ENCODE measurements at places on chromosomes 6 and 20.

GRCh38 chr20:45456632-45457031 lies 12.9 kb upstream of the WFDC2 start:
- DNase-seq = no peak

GRCh38 chr6:64831680-64832079 lies 875.3 kb downstream of the EYS start:
- DNase-seq = no peak

DNA sequence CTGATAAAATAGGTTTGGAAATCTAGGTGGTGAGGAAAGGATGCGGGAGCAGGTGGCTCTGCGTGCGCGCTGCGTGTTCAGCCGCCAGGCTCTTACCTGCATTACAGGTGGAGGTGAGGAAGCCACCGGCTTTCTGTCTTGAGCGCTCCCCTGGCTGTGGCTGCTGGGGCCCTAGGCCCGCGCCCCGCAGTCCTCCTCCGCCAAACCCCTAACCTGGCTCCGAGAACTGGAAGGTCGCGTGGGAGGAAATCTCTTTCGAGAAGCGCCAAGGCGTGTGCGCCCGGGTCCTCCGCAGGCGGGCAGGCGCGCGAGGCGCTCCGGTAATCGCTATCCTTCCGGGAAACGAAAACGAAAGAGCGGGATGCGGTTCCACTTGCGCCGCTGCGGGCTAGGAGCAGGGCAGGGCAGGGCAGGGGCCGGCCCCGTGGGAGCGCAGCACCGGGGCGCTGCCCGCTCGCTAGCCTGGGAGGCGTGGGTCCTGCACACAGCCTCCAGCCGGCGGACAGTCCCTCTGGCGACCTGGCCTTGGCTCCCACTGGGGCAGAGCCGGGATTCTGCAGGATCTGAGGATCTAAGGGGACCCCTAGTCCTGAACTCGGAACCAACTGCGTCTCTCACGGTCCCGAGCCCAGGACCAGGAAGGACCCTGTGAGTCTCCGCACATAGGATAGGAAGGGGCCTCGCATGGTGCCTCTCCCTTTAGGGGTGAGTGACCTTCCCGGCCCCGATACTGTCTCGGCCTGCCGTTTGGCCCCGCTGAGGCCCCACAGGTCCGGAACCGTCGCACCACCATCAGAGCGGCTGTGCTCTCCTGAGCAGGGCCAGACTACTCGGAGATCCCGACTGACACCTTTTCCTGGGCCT lies at the start of gene ETV7:
Gene ETV7, minus strand, starts transcription at position 230 of the 864 bp plus-strand sequence. Its CDS starts 128 bp downstream, at position 102.
- peak; percentile 24 for DNase-seq

DNA sequence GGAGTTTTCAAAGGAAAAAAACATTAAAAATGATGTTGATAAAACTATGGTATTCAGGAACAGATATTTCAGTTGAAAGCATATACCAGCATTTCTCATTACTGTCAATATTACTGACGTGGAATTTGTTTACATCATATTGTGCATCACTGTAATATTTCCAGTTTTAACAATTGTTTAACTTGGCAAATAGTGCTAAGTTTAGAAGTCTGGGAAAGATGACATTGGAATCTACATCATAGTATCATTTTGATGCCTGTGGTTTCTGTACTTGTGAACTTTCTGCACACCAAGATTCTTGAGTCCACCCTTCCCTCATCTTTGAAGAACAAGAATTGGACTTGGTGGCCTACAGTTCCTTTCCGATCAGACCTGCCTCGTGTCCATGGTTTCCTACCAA lies 98.1 kb downstream of the RALGAPA2 start:
- no peak for DNase-seq
